ENCODE measurements at places on chromosomes 12 and 14.

DNA sequence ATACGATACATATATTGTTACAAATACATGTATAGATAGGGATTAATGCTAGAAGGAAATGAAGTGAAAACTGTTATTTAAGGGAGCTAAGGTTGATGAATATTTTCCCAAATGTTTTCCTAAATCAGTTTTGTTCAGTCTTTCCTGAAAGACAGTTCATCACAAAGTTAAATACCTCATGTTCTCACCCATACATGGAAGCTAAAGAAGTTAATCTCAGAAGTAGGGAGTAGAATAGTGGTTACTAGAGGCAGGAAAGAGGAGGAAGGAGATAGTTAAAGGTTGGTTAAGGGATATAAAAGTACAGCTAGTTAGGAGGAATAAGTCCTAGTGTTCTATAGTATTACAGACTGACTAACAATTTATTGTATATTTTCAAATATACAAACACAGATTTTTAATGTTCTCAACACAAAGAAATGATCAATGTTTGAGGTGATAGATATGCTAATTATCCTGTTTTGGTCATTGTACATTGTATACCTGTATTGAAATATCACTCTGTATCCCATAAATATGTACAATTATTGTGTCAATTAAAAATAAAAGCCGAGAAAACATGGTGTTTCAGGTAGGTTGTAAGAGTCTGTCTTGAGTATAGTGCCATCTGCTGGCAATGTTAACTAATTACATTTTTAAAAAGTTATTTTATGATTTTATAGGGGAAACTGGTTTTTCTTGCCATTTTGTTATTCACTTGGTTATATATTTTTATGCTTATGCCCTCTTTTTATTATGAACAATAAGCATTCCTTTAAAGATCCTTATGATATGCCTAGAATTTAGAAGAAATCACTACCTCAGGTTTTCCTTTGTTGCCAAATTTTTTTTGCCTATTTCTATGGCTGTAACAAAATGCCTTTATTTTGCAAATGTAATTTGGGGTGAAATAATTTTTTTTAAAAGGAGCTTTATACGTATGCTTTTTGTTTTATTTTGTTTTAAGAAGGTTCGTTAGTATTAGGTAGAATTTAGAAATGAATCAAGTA lies 26.9 kb downstream of the ZDHHC17 start:
- no peak for DNase-seq

- no peak for DNase-seq
These were observed 222.4 kb upstream of the AMIGO2 start for GRCh38 chr12:47302111-47302671.

- DNase-seq = no peak
These were observed 12.0 kb downstream of the AQP6 start for GRCh38 chr12:49984476-49985359.

GRCh38 chr14:31881531-31882310 lies 195.4 kb upstream of the ARHGAP5 start:
- DNase-seq = no peak

GRCh38 chr12:66354291-66354690 lies 52.0 kb downstream of the HELB start:
- no peak for DNase-seq

- no peak for DNase-seq
These were observed 80.8 kb downstream of the CRACR2A start for GRCh38 chr12:3672113-3672509.

DNA sequence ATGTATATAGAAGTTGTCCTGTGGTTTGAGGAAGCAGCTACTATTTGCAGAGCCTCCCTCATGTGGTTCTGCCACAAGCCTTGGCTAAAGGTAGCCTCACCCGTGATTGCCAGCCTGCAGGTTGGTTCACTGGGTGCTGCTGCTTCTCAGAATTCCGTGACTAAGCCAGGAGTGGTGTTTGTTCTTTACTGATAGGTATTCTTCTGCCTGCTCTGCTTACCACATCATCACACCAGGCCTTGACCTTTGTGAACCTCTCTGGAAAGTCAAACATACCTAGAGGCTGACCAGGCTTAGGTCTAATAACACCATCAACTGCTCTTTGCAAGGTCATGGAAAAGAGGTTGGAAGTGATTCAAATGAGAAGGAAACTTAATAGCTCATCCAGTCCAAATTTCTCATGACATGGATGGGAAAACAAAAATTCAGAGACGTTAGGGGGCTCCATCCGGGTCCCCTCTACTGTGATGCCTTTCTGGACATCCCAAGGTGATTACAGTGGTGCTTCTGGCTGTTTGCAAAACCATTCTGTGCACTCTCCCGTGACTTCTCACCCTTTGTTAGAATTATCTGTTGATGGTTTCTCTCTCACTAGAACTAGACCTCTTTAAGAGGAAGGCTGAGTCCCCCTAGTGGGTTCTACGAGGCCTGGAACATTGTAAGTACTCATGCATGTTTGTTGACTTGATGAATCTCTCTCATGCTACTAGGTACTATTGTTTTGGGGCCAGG lies 8.5 kb upstream of the SOCS2 start:
- no peak for DNase-seq

DNA sequence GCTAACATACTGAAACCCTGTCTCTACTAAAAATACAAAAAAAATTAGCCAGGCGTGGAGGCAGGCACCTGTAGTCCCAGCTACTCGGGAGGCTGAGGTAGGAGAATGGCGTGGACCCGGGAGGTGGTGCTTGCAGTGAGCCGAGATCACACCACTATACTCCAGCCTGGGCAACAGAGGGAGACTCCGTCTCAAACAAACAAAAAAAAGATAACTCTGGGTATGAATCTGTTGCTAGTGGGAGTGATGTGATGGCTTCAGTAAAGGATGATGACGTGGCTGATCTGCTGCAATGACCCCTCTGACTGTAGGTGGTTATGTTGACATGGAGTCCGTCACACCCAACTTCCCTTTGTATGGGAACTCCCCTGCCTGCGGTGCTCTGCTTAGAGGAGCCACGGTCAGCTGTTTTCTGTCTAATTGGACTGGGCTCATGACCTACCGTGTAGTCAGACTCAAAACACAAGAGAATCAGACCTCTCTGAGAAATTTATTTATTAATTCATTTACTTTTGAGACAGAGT lies 59.1 kb upstream of the MED13L start:
- no peak for DNase-seq

DNA sequence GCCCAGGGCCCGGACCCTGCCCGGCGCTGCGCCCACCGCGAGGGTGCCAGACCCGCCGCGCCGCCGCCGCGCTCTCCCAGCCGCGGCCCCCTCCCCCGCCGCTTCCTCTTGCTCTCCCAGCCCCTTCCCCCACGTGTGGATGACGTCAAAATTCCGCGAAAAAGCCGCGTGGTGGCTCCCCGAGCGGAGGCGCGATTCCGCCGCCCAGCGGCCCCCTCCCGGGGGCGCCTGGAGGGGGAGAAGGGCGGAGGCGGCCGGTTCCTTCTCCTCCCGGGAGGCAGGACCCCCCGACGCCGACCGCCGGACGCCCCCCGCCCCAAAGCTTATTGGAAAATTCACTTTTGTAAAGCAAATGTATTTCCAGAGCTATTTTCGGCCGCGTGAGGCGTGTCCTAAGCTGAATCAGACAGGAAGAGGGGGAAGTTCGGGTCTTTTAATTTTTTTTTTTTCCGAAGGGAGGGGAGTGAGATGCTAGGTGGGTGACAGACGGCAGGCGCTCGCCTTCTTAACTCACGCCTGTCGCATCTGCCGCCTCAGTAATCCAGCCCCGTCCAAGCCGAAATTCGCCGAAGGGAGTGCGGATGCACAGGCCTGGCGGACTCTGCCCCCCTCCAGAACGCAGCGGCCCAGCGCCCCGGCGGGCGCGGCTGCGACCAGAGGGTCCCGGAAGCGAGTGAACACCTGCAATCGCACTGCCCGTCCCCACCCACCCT lies 4.1 kb upstream of the CCND2 start:
- no peak for DNase-seq

GRCh38 chr14:89598548-89599186 lies 181.6 kb upstream of the FOXN3 start:
- DNase-seq = no peak

GRCh38 chr14:65815127-65815526 lies 402.6 kb downstream of the FUT8 start:
- DNase-seq = no peak

GRCh38 chr14:99757331-99758070 lies 35.7 kb upstream of the EML1 start:
- DNase-seq = peak; percentile 93

DNA sequence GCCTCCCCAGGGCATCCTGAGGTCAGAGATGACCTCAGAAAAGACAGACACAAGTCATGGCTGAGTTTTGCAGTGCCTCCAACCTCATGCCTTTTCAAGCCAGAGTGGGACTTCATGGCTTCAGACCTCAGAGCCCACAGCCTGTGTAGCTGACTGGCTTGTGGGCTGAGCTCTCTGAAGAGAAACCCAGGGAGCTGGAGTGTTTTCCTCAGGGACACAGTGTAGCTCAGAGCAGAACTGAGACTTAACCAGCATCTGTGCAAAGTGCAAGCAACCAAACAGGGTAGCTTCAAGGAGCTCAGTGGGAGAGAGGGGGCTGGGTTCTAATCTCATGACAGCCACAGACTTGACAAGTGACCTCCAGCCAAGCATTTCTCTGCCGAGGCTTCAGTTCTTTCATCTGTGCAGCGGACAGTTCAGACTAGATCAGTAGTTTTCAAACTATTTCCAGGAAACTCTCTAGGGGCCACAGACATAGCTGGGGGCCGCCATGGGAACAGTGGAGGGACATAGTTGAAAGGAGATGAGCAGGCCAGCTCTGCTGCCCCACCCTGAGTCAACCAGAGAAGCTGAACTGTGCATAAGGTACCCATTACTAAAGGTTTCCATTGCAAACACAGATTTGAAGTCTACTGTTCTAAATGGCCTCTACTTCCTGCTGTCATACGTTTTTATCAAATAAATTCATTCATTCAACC lies 80.0 kb downstream of the LGMN start:
- DNase-seq = no peak

GRCh38 chr12:55929306-55929791 lies 1.6 kb upstream of the DGKA start:
- DNase-seq = no peak

- DNase-seq = no peak
These were observed 715 bp downstream of the CACNB3 start for GRCh38 chr12:48818831-48819590.

GRCh38 chr14:70905301-70905700 lies 2.0 kb upstream of the PCNX1 start:
- DNase-seq = no peak

DNA sequence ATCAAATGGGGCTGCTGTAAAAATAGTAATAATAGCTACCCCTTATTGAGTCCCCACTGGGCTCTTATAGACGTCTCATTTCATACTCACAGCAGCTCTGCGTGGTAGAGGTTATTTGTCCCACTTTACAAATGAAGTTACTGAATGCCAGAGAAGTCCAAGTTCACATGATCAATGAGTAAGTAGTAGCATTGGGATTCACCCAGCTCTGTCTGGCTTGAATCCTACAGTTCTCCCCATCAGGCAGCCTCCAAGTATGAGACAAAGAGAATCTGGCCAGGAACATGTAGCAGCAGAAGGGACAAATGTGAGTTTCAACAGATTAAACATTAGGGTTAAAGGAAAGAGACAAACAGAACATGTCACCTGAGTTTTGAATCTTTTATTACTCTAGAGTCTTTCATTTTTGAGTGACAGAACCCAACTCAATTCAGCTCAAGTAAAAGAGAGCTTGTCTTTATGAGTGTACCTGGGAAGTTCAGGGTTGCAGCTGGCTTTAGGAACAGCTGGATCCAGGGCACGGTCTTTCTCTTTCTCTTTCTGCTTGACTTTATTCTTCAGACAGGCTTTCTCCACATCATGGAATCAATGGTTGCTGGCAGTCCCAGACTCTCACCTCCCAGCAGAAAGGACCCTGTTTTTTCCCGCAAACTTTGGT lies 64.1 kb upstream of the JDP2 start:
- no peak for DNase-seq

Measured in non-pigmented ciliary epithelial cell (primary cell).